ENCODE measurements at places on chromosomes 16 and 17. TPM values are rescaled to one million over a fixed set of nuclear protein-coding genes. Genes with fewer than 3 reads are reported as not detected.

Gene ADAP2
- polyA plus RNA-seq: 2.3 TPM

Gene KRTAP4-6
- polyA plus RNA-seq: not detected

Gene CCDC200
- polyA plus RNA-seq: 6.2 TPM

Gene P2RX5
- polyA plus RNA-seq: 1.2 TPM

Gene TMEM132E
- 2.2 TPM for polyA plus RNA-seq
